ENCODE measurements at places on chromosomes 3 and 15.

DNA sequence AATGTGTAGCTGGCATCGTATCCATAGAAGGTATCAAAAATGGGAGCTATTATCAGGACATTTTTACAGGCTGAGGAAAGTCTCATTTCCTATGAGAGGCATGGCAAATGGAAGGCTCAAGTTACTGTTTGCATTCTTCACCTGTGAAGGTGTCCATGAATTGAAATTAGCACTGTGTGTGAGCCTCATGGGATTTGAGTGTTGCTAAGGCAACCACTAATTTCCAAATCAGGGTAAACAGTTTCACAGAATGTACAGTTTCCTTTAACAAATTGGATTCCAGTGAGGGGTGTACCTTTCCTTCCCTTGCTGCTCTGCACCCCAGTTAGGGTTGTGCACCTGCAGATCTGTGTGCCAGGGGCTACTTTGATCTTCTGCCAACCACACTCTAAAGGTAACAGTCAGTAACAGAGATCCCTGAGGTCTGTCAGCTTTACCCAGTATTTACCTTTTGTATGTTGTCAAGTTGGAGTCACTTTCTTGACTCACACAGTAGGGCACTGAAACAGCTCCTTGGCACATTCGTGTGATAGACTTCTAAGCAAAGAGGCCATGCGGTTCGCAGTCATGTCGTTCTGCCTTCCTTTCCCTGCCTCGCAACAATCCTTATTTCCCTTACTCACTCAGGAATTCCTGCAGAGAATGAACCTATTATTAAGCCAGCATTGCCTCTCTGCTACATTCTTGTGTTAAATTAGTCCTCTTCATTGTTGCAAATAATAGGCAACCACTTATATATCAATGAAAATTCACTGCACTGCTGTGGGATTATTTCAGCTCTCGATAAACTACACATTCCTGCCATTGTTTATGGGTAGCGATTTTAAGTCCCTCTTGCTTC, 129.8 kb upstream of the GBE1 start:
- no peak for DNase-seq

- DNase-seq, result no peak
Measured at GRCh38 chr15:30923429-30923828, 19.7 kb downstream of the FAN1 start.

GRCh38 chr3:28940994-28941393, 339.9 kb upstream of the RBMS3 start:
- no peak for DNase-seq

DNA sequence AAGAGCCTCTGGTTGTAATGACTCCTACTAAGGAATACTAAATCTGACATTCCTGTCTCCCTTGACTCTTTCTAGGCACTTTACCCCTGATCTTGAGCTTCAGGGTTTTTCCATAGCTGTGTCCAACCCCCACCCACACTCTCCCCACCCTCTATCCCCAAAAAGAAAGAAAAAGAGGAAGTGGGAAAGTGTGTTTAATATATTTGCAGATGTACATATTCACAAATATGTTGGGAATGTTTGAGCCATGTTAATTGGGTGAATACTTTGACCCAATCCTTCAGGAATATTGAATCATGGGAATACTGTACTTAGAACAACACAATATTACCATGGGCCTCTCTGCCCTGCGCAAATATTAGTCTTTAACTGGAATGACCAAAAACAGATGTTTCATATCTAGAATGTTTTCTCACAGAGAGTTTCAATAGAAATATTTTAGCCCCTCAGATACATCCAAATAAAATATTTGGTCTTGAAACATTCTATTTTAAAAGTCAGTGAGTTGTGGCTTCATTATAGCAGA, 19.8 kb upstream of the PFN2 start:
- no peak for DNase-seq

DNA sequence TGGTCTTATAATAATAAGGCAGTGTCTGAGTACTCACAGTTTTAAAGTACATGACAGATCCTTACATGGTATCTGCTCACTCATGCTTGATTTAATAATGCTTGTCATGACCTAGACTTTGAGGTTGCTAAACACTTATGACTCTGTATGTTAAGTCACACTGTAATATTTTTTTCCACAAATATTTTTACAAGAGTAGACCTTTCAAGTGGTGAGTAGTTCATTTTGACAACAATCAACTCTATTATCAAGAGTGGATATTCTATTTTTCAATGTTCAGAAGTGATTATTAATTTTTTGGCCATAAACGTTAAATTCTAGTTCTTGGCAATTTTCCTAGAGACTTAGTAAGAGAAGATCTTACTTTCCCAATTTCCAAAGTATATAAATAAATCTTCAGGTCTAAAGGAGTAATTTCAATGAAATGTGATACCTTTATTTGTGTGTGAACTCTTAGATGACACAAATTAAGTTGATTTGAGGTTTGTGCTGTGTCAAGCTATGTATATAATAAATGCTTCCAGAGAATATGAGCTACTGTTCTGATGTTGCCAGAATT, 104.5 kb downstream of the NLGN1 start:
- DNase-seq, result no peak

- no peak for DNase-seq
Measured at GRCh38 chr15:59349680-59350420, 22.8 kb downstream of the MYO1E start.

DNA sequence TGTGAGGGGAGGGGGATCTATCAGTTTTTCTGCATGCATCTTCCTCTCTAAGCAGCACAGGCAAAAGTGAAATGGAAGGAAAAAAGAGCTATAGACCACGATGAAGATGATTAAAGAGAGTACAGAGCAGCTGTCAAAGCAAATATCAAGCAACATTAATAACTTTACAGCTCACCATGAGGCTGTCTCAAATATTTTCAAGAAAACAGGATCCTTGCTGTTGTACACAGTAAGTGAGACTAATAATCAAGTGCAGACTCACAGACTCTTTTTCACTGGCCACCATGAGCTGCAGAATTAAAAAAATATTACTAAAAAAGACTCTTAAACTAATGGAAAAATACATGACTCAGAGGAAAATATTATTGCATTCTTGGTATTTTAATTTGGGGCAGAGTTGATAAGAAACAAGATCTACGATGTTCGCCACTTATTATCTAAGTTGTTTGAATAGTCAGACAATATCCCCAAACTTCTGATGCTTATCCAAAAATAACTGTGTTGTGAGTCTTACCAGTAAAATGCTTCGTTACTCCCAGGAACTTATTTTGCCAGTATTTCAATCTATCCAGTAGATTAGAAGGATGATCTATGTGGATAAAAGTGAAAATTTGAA, 817.5 kb upstream of the ALCAM start:
- DNase-seq, result no peak

GRCh38 chr3:45841420-45841756, 531 bp downstream of the LZTFL1 start:
- DNase-seq, result no peak

- DNase-seq, result peak; percentile 18
Measured at GRCh38 chr3:194985031-194985578, 285.9 kb downstream of the XXYLT1 start.

GRCh38 chr15:49441816-49442215, 18.8 kb downstream of the FGF7 start:
- DNase-seq, result no peak

DNA sequence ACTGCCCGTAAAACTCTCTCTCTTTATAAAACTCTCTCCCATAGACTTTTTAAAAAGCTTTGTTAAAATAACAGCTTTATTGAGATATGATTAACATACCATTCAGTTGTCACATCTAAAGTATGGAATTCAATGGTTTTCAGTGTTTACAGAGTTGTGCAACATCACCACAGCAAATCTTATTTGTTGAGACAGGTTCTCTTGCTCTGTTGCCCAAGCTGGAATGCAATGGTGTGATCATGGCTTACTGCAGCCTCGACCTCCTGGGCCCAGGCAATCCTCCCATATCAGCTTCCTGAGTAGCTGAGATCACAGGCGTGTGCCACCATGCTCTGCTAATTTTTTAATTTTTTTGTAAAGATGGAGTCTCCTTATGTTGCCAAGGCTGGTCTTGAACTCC, 35.9 kb upstream of the TRAK1 start:
- no peak for DNase-seq

- no peak for DNase-seq
Measured at GRCh38 chr3:196406811-196407470, 25.3 kb downstream of the UBXN7 start.

DNA sequence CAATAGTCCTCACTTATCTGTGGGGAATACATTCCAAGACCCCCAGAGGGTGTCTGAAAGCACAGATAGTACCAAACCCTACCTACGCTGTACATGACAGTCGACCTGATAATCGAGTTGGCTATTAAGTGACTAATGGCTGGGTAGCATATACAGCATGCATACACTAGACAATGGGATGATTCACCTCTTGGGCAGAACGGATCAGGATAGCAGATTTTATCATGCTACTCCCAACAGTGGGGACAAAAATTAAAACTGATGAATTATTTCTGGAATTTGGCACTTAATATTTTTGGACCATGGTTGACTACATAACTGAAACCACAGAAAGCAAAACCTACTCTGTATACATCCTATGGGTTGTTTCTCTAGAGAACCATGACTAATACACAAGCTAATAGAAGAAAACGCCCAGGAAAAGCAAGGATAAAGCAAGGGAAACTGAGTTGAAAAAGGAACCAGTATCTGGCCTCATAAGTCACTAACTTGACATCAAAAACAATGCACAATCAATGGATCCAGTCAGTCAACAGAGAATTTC, 15.5 kb downstream of the ATG3 start:
- DNase-seq, result no peak

- no peak for DNase-seq
Measured at GRCh38 chr15:96851613-96852012, 521.1 kb downstream of the NR2F2 start.

DNA sequence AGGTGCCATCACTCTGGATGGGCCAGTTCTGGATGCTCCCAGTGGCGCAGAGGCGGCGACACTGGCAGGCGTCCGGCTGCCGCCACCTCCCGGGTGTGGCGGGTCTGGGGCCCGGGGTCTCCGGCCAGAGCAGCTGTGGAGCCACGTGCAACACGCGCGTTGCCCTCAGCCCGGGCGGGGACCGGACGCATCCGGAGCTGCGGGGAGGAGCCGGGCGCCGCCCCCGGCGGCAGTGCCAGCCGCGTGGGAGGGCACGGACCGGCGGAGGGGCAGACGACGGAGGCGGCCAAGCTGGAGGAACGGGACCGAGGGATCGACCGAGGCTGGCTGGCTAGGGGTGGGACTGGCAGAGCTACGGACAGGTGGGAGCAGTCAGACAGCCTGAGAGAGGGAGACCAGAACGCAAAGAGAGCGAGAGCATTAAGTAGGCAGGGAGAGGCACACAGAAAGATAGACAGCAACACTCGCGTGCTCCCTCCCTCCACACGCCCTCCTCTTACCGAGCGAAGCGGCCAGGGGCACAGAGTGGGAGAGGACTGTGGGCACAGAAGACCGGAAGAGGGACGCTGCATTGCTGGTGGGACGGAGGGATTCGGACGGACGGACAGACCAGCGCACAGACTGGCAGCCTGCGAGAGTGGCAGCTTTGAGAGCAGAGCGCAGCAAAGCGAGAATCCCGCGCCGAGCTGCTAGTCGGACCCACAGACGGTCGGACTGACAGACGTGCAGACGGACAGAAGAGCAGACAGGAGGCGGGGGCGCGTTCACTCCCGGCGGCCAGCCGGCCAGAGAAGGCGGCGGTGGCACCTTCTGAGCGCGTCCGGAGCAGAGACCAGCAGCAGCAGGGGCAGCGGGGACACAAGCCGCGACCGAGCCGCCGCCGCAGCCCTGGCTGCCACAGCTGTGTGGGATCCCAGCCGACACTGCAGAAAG, at the start of gene ARPP21:
Gene ARPP21, plus strand, starts transcription at position 272 of the 933 bp plus-strand sequence. CDS start 42,227 bp downstream, outside the sequence.
- DNase-seq, result peak; percentile 56

- no peak for DNase-seq
Measured at GRCh38 chr3:3082234-3082924, 27.8 kb downstream of the IL5RA start.

- no peak for DNase-seq
Measured at GRCh38 chr15:100521907-100522306, 6.8 kb downstream of the CERS3 start.

- DNase-seq, result no peak
Measured at GRCh38 chr3:3027976-3028567, 82.1 kb downstream of the IL5RA start.

- no peak for DNase-seq
Measured at GRCh38 chr3:132629928-132630327, 29.7 kb downstream of the ACAD11 start.

GRCh38 chr15:74783072-74783807, 1.4 kb downstream of the CSK start:
- peak; percentile 52 for DNase-seq

DNA sequence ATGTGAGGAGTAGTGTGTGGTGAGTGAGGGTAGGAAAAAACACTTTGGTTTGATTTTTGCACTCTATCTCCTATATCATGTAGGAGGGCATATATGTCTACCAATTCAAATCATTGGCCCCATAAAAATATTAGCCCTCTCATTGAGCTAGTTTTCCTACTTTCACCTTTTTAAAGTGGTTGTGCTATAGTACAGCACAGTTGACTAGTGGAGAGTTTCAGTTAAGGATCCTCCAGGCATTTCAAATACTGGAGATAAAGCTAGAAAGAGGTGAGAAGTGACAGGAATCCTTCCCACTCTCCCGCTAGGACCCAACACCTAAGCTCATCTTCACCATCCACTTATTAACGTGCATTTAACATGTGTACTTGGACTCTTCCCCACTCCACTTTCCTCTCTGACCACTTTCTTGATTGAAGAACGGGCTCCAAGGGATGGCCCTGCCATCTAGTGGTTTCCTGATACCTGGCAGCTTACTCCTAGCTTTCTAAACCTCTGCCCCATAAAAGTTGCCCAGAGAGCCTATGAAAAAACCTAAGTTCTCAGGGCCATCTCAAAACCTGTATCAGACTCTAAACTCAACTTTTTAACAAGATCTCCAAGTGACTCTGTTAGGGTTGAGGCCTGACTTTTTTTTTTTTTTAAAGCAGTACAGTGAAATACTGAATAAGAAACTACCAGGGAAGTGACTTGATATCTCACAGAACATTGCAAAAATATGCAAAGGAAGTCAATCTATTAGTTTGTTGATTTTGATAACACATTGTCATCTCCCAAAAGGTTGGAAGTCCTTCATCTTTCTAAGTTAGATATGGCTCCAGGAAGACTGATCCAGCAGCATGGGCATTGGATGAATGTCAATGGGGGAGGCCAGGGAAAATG, 17.9 kb downstream of the IL12A start:
- no peak for DNase-seq

GRCh38 chr15:99845009-99845408, 111.8 kb upstream of the LYSMD4 start:
- no peak for DNase-seq

- no peak for DNase-seq
Measured at GRCh38 chr15:60734851-60735250, 255.9 kb upstream of the ICE2 start.
